CD4-positive, alpha-beta T cell treated with Interleukin-2 at 100 ng/mL for 4 hours (primary cell): ENCODE measurements at places on chromosomes 12 and 14.

DNA sequence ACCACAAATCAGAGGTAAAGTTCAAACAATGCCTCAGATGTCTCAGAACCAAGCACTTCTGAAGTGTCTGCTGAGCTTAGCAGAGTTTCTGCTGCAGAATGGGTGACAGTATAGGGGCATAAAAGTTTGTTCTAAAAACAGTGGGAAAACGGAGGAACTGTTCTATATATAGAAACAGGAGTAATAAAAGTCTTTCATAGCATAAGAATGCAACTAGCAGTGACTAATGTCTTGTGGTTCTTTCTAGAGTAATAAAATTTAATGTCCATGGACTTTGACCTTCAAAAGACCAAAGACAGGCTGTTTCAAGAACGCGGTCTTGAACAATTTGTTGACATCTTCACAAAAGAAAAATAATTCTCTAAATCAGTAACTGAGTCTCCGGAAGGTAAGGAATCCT, 107.5 kb upstream of the FAR2 start:
- DNase-seq = no peak

DNA sequence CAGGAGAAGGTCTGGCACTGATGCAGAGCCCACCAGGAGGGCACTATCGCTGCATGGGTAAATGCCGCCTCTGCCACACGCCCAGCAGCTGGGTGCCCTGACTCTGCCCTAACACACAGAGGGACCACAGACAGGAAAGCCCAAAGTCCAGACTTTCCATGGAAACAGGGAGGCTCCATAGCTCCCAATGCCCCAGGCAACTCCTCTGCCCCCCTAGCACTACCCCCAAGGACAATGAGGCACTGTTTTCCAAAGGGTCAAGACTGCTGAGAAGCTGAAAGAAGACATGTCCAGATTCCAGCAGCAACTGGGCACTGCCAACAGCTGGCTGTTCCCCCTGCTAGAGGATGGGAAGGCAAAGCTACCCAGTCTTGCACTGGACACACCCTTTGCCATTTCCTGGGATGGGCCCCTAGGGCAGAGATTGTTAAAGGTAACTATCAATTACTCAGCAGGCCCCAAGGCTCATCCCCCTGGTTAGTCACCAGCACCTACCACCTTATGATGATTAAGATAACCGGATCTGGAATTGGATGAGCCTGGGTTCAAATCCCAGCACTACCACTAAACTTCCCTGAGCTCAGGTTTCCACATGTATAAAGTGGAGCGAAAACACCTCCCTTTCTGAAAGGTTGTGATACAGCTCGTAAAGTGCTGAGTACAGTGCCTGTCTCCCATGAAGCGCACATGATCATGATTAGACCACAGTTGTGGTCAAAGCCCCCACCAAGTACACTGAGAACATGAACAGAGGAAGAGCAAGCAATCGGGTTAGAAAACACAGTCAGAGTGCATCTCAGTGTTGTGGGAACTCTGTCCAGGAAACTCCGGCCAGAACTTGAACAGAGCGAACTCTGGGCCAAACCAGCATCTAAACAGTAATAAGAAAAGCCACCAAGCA, 3.3 kb downstream of the PXN start:
- peak; percentile 50 for DNase-seq

GRCh38 chr14:95255487-95255886, 64.2 kb downstream of the CLMN start:
- DNase-seq = no peak

- DNase-seq = peak; percentile 12
These were observed 117.1 kb downstream of the SLC25A47 start for GRCh38 chr14:100440207-100440631.

GRCh38 chr14:105019861-105020814, 745 bp downstream of the CDCA4 start:
- DNase-seq = peak; percentile 57

DNA sequence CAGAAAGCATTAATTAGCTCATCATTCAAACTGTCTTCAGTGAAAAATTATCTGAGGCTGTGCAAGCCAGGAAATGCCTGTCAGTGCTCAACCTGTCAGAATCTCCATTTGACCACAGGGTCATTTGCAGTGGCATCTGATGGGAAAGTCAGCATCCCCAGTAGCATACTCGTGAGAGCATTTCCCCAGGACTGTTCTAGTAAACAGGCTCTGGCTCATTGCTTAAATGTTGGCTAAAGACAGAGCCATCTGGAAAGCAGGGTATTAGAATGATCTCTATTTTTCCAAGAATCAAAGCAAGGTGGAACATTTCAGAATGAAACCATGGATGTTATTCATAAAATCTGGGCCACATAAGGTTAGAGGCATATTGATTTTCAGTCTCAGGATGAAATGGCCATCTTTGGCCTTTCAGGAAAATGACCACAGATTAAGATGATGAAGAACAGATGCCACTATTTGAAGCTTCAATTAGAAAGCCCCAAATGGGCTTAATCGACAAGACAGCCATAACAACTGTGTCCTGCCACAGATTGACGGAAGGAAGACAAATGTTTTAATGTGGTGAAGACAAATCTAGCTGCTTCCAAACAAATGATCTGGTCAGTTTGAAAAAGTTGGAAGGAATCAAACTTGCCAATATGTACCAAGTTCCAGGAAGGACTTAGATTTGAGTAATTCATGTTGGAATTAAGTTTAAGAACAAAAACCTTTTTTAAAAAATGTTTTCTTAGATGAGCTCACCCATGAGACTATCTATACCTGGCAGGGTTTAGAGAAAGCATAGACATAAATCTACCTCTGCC, 94.0 kb upstream of the FAR2 start:
- DNase-seq = no peak

GRCh38 chr12:68970951-68971350, 38.0 kb upstream of the CPM start:
- no peak for DNase-seq

- DNase-seq = peak; percentile 4
These were observed 1.1 kb downstream of the IPO8 start for GRCh38 chr12:30694412-30695198.

DNA sequence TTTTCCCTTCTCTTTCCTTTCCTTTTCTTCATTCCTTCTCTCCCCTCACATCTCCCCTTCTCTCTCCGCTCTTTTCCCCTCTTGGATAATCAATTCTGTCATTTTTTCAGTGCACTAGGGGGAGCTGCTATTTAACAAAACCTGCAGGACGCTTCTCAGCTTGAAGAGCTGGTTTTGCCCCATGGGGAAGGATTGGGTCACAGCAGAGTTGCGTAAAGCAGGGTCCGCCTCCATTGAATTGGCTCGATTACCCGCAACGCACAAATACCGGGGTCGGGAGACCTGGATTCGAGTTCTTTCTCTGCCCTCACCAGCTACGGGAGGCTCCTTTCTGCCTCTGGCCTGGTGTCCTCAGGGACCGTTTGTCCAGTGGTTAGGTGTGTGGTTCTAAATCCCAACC, 42.1 kb upstream of the CHGA start:
- DNase-seq = no peak

- DNase-seq = no peak
These were observed 75.1 kb downstream of the GLT1D1 start for GRCh38 chr12:128928361-128928760.
